Thoracic aorta (tissue), 2 donors: ENCODE measurements at places on chromosomes 4 and X. TPM values are rescaled to one million over a fixed set of nuclear protein-coding genes. Genes with fewer than 3 reads are reported as not detected.
A peak's percentile ranks its signal among the peaks of the same experiment; 100 is the strongest.

- no peak for DNase-seq
- H3K27me3 ChIP-seq, result no peaks in the 10 kb centered on the region
These were observed 881.6 kb downstream of the PCDH18 start for GRCh38 chr4:136650541-136651277.

GRCh38 chr4:6740347-6740746, 24.4 kb downstream of the BLOC1S4 start:
- DNase-seq, result no peak
- H3K4me3 ChIP-seq, result no peak overlapping the region
- no peaks in the 10 kb centered on the region for H3K36me3 ChIP-seq

DNA sequence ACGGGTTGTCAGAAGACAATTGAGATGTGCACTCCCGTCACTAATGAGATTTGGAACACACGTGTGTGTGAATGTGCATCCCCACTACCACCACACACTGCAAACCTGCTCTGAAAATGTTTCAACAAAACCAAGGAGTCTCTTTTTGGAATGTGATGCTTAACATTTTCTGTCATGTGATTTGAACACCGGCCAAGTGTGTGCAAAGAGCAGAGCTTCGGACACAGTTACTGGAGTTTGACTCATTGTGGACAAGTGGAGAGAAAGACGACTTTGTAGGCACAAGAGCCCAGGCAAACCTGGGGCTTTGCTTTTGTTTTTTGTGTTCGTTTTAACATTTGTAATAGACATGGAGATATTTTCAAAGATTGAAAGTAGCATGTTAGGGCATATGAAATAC, 49.2 kb downstream of the CCKAR start:
- H3K4me3 ChIP-seq, result no peak overlapping the region
- peaks cover 3% of the 10 kb centered on the region for H3K36me3 ChIP-seq
- H3K27ac ChIP-seq, result no peak overlapping the region
- no peaks in the 10 kb centered on the region for H3K4me1 ChIP-seq

PPEF1 gene
- not detected for total RNA-seq

GRCh38 chr4:27515140-27515539, 654.5 kb downstream of the STIM2 start:
- no peaks in the 10 kb centered on the region for H3K27me3 ChIP-seq
- H3K4me1 ChIP-seq, result no peaks in the 10 kb centered on the region
- no peaks in the 10 kb centered on the region for H3K36me3 ChIP-seq
- DNase-seq, result no peak
- no peak overlapping the region for H3K27ac ChIP-seq

GRCh38 chr4:528835-529234, 29.8 kb downstream of the PIGG start:
- no peak overlapping the region for H3K27ac ChIP-seq
- no peak for DNase-seq
- no peaks in the 10 kb centered on the region for H3K4me1 ChIP-seq

DNA sequence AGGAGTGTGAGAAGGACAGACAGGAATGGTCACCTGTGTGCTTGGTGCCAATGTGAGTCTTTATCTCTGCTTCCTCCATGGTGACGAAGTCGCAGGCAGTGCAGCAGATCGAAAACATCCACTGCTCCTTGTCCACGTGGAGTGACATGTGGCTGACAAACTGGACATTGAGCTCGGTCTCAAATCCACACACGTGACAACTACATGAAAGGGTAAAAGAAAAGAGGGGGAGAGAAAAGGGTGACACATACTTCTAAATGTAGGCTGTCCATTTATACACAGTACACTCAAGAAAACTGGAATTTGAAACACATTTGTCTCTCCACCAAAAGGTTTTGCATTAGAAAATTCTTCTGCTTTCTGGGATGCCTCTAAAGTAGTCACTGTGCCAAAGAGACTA, 94.5 kb downstream of the C4orf51 start:
- H3K36me3 ChIP-seq, result peaks cover 26% of the 10 kb centered on the region
- no peak overlapping the region for H3K4me3 ChIP-seq
- H3K27me3 ChIP-seq, result no peaks in the 10 kb centered on the region
- peaks cover 4% of the 10 kb centered on the region for H3K4me1 ChIP-seq

DNA sequence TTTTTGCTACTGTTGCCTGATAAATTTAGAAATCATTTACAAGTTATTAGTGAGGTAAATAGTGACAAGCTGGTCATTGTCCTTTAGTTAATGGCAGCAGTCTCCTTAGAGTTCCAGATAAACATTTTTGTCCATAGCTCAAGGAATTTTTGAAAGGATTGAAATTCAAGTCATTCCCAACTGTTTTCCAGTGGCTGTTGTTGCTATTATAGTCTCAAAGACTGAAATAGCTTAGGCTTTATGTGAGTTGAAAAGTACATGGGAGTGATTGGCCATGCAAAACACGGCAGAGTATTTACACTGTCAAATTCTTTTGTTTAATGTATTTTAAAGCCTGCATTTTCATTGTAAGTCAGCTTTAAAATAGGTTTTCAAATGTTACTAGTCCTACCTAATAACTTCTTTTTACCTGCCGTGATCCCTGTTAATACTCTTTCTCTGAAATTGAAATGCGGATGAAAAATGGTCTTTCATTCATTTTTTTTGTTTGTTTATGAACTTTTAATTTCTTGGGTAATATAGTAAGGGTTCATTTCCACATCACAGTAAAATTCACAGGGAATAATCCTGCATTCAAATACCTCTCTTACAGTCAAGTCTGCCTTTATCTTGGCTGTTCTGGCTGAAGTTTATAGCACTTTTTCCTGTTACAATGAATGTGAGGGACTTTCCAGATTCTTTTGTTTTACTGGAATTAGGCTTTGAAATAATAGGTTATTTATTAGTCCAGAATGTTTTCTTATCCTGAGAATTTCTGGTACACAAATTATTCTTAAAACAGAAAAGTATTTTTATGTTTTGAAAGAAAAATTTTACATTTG, 85.1 kb downstream of the PDLIM5 start:
- peaks cover 56% of the 10 kb centered on the region for H3K4me1 ChIP-seq
- H3K27me3 ChIP-seq, result no peaks in the 10 kb centered on the region
- H3K36me3 ChIP-seq, result no peaks in the 10 kb centered on the region
- peak overlapping the region; percentile 50 for H3K27ac ChIP-seq
- no peak for DNase-seq

DNA sequence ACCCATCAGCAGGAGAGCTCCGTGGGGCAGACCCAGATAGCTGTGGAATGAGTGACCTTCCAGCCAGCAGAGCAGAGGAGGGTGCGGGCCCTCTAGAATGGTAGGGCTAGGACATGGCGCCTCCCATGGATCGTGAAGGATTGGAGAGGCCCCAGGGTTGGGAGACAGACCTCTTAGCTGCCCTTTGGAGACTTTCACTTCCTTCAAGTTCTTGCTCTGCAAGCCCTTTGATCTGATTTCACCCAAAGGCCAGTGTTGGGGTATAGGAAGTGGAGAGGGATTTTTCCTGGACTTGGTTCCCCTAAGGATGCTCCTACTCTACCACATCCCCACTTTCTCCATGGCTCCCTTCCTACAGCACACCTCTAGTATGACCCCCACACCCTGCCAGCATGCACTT, 3.0 kb downstream of the SASH3 start:
- no peaks in the 10 kb centered on the region for H3K27me3 ChIP-seq
- no peak overlapping the region for H3K4me3 ChIP-seq
- H3K4me1 ChIP-seq, result no peaks in the 10 kb centered on the region
- no peak for DNase-seq
- no peak overlapping the region for H3K27ac ChIP-seq

DNA sequence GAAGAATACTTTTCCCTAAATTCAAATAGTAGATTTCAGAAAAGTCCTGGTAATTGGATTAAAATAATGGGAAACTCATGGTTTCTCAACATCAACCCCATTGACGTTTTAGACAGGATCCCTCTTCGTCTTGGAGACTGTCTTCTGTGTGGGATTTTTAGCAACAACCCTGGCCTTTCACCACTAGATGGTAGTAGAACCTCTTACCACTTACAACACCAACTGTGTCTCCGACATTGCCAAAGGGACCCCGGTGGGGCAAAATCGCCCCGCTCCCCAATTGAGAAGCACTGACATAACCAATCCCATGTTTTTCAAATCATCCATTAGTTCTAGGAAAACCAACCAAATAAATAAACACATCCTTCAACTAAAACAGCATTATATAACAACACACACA, 16.9 kb upstream of the ANOS1 start:
- no peaks in the 10 kb centered on the region for H3K4me1 ChIP-seq
- no peak for DNase-seq
- H3K36me3 ChIP-seq, result no peaks in the 10 kb centered on the region
- H3K27ac ChIP-seq, result no peak overlapping the region

NPY2R gene
- total RNA-seq, result 1.6 TPM

DNA sequence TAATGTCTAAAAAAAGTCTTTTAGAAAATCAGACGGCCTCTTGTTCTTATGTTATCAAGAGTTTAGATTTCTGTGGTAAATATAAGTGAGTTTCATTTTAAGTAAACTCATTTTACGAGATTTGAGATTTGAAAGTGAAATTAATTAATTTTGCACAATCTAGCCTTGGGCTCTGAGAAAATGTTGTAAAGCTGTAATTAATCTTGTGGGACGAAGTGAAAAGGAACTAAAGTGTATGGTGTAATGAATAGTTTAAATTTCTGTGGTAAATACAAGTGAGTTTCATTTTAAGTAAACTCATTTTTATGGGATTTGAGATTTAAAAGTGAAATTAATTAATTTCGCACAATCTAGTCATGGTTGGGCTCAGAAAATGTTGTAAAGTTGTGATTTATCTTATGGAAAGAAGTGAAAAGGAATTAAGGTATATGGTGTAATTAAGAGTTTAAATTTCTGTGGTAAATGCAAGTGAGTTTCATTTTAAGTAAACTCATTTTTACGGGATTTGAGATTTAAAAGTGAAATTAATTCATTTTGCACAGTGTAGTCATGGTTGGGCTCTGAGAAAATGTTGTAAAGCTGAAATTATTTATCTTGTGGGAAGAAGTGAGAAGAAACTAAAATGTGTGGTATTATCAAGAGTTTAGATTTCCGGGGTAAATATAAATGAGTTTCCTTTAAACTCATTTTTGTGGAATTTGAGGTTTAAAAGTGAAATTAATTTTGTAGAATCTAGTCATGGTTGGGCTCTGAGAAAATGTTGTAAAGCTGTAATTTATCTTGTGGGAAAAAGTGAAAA, 1.6 kb downstream of the SCML1 start:
- no peaks in the 10 kb centered on the region for H3K4me1 ChIP-seq
- peak overlapping the region; percentile 85 for H3K4me3 ChIP-seq
- H3K27me3 ChIP-seq, result no peaks in the 10 kb centered on the region
- no peak for DNase-seq
- H3K36me3 ChIP-seq, result no peaks in the 10 kb centered on the region
- H3K27ac ChIP-seq, result peak overlapping the region; percentile 95

DNA sequence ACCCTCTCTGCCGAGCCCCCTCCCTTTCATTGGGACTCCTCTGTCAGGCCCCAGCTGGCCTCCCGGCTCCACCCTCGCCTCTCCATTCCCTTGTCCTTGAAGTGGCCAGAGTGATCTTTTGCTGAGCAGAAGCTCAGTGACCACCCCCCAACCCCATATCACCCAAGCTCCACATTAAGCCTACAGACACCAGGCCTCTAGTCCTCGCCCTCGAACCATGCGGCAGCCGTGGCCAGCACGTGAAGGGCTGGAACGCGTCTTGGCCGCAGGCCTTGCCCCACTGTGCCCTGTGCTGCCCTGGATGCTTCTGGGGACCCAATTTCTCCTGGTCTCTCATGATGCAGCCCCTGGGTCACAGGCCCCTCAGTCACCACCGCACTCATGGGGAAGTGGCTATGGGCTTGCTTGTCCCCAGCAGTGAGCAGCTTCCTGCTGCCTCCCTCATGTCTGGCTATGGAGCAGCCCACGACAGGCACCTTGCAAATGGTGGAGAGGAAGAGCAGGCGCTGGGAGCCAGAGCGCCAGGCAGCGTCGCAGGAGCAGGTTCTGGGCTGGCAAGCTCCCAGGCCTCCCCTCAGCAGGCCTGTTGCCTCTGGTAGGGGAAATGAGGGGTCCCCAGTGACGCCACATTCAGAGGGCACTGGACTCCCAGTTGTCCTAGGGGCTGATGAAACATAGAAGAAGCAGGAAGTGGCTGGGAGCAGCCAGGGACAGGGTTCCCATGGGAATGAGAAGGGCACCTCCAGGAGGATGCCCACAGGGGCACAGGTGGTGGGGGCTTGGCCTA, 757 bp upstream of the SRPK3 start:
- H3K4me1 ChIP-seq, result peaks cover 26% of the 10 kb centered on the region
- no peaks in the 10 kb centered on the region for H3K27me3 ChIP-seq
- H3K36me3 ChIP-seq, result peaks cover 2% of the 10 kb centered on the region
- DNase-seq, result no peak
